ENCODE measurements at places on chromosomes 4 and X.

- no peak for DNase-seq
These were observed 782.2 kb downstream of the ARAP2 start for GRCh38 chr4:35461931-35462659.

- no peak for DNase-seq
These were observed 151.6 kb downstream of the LRBA start for GRCh38 chr4:150863456-150863855.

DNA sequence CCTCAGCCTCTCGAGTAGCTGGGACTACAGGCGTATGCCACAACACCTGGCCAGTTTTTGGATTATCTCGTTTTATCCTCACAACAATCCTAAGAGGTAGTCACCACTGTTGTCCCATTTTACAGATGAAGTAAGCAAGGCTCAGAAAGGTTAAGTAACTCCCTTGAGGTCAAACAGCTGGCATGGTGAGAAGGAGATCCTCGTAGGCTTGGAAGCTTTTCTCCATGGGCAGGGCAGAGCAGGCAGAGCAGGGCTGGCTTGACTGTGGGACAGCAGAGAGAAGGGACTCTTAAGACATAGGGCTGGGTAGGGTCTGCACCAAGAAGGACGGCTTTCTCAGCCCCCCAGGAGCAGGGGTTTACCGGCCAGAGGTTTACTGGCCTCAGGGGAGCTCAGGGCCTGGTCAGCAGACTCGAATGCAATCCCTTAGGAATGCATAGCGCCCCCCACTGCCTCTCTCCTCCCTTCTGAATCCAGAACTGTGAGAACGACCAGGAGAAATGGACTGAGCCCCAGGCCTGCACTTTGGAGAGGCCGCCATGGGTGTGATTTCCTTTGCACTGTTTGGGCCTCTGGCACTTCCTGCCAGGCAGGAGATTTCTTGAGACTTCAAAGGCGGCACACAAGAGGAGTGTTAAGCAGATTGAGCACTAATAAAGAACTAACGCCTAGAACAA lies 14.0 kb upstream of the CDKN2AIP start:
- no peak for DNase-seq

DNA sequence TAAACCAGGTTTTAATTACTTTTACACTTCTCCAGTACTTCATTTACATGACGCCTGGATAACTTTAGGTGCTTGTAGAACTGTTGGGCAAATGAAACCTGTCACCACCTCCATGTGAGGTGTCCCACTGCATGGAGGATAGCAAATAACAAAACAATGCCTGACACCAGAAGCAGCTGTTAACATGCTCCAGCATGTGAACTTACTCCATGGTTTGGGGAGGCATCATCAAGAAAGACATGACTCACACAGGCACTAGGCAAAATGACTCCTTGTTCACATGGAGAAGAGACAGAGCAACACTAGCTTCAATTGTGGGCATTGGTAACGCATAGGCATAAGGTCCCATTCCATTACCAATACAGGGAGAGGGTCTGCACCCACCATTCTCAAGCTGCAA lies 198.1 kb upstream of the F9 start:
- DNase-seq, result no peak

DNA sequence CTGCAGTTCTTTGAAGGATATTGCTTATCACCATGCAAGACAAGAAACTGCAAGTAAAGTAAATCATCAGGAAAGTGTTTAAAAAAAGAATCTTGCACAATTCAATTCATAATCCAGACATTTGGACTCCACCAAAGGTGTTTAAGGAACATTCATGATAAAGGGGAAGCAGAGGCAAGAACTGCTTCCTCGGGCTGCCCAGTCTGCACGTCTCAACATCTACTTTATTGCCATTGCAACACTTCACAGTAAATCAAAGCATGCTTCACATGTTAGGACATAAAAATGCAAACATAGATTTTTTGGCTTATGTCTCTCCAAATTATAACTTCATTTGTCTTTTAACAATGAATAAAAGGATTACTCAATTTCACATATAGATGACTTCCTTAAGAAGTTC lies 42.5 kb downstream of the MID1 start:
- no peak for DNase-seq

DNA sequence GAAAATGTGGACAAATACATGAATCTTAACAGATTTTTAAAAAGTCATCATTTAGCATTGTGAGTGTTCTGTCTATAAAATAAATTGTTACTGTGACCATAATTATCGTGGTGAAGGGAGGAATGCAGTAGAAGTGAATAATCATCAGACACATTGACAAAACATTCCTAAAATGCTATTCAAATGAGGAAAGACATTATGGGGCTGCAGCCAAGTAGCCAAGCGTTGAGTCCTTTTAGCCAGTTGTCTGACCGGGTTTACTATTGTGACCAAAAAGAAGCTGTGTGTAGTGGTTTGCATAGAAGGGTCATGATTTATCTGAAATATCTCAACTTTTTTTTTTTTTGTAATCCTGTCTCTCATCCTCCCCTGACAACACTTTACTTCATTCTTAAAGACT lies 19.5 kb downstream of the WWC2 start:
- DNase-seq, result peak; percentile 32

DNA sequence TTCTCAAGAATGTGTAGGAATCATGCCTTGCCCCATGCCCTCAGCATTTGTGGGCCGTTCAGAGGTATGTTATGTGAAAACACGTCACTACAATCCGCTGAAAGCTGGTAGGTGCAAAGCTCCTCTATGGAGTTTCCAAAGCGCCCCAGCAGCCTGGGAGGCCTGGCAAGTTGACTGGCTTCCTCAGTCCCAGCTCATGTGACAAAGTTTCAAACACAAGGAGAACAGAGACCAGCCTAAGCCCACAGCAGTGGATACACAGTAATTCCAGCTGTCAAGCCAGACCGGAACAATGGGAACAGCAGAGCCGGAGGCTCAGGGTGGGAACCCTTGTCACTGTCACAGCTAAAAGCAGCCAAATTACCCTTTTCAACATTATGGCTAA lies 33.5 kb downstream of the NAT8L start:
- no peak for DNase-seq

DNA sequence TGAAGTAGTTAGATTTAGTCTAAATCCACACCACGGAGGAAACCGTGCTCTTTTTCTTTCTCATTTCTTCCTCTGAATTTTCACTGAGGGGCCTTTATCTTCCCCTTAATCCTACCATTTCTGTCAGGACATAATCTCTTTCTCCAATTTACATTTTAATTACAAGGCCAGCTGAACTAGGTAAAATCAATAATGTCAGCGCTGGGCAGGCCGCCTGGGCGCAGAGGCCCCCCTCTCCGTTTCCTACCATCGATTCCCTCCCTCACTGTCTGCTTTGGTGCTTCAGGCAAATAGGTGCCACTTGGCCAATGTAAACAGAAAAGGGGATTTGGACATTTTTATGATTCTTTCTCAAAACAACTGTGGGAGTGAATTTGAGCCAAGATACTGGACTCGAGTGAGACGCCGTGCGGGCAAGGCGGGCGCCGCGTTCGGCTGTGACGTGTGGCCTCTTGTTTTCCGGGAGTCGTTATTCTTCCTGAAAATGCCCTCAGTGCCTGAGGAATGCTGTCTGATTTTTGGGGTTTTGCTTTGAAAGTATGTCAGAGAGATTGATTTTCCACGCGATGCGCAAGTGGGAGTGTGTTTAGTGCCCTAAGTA lies 22.6 kb downstream of the UVSSA start:
- no peak for DNase-seq

GRCh38 chr4:78299565-78299972 lies 242.4 kb downstream of the FRAS1 start:
- no peak for DNase-seq

GRCh38 chr4:61994036-61994435 lies 793.9 kb downstream of the ADGRL3 start:
- DNase-seq, result no peak

- no peak for DNase-seq
These were observed 24.2 kb upstream of the SPON2 start for GRCh38 chr4:1196421-1197183.

GRCh38 chrX:77431227-77431626 lies 16.0 kb upstream of the FGF16 start:
- no peak for DNase-seq

GRCh38 chr4:86530183-86530582 lies 63.9 kb upstream of the PTPN13 start:
- no peak for DNase-seq

- DNase-seq, result no peak
These were observed 762.0 kb upstream of the MAGEB2 start for GRCh38 chrX:29453333-29453732.

DNA sequence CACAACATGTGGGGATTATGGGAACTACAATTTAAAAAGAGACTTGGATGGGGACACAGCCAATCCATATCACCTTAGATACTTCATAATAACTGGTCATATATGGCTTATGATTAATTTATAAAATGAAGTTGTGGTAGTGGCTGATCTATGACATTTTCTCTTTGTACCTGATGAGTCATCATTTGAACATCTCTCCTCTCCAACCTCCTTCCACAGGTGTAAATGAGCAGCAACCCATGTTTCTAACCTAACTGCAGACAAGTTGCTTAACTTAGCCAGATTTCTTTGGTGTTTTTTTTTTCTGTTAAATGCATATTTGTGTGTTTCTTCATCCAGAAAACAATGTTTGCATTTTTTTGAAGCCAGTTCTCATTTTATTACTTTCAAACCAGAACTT lies 42.6 kb downstream of the SPANXA2 start:
- DNase-seq, result no peak

DNA sequence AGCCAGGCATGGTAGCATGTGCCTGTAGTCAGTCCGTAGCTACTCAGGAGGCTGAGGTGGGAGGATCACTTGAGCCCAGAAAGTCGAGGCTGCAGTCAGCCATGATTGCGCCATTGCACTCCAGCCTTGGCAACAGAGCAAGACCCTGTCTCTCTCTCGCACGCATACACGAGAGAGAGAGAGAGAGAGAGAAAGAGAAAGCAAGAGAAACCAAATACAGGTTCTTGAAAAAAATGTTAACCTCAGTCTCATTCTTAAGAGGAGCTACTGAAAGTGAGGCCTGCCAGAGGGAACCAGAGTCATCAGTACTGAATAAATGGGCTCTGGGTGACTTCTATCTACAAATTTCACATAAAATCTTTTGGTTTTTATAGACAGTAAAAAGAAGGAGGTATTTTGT lies 42.9 kb downstream of the KIAA0232 start:
- no peak for DNase-seq

DNA sequence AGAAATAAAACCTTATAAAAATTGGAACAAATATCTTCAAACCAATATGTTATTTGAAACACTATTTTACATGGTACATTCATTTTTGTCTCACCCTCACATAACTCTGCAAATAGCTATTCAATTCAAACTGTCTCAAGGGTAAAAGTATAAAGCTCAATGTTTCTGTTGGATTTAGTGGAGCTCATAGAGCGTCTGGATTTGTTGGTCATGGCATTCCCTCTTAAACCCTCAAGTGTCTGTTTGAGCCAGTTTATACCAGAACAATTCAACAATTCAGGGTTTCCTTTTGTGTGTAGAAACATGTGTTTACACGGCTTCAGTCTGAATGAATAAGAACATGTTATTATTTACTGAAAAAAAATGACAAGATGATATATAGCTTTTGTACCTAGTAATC lies 161.6 kb downstream of the PCDH18 start:
- no peak for DNase-seq

GRCh38 chr4:149972407-149972806 lies 105.8 kb upstream of the DCLK2 start:
- DNase-seq, result no peak

GRCh38 chrX:71241301-71241700 lies 12.6 kb downstream of the ZMYM3 start:
- DNase-seq, result no peak

- DNase-seq, result no peak
These were observed 279.3 kb upstream of the BMP3 start for GRCh38 chr4:80751200-80751599.

GRCh38 chr4:100312615-100313350 lies 122.5 kb upstream of the DDIT4L start:
- DNase-seq, result no peak

DNA sequence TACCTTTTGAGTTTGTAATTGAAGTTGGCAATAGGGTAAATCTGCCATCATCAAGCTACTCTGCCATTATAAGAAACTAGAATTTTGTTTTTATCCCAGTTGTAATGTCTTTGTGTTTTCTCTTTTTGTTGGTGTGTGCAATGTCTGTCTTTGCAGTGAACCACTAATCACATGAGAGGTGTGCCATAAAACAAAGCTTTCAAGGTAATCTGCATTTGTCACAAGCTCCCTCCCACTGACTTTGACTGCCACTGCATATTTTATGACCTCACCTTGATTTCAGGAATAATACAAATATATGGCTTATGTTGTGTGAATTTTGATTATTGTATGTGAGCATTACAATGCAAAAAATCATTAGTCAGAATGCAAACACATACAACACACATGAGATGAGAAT lies 9.0 kb upstream of the GBA3 start:
- DNase-seq, result no peak

DNA sequence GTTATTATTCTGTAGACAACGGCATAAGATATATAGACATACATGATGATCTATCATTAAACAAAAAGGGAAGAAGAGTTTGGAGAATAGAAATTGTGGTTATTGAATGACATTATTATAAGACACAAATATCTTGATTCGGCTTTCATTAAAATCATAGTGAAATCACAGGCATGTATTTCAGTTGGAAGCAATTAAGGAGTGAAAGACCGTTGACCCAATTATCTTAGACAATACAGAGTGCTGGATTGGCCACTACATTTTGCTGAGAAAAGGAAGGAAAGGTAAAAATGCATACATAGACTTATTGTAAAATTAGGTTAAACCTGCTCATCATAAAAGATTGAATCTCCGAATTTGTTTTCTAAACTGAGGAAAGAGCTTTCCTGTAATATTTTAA lies 209.8 kb downstream of the KCNIP4 start:
- DNase-seq, result no peak

DNA sequence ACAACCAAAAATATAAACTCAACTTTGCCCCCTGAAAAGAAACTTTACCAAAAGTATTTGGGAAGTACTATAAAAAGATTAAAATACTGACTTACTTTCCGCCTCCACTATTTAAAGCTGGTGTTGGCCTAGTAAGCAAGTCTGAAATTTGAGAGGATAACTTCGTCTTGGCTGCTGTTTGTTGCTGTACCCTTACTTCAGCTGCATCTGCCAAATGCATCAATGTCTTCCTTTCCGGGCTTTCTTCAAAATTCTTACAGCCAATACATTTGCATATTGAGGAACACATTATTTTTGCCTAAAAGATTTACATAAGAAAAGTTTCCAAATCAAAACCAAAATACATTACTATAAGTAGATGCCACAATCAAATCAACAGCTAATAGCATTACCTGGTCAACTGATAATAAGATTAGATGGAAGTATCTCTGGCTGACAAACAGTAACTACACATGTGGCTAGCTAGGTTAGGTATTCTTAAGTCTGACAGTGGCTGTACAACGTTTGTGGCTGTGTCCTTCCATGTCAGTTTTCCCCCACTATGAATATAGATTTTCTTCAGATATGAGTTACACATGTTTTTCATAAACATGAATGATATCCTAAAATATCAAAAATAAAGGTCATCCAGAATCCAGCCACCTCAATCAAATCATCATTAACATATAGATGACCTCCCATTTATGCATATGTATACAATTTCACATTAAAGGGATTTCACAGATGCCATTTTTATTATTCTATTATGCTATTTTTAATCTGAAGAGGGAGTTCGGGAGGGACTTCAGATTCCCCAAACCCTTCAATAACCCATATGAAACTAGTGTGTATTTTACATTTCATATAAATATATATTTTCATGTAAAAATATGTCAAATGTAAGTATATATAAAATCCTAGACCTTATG lies 30.6 kb downstream of the THAP9 start:
- DNase-seq, result no peak
